ENCODE measurements at places on chromosomes 6 and 20.

DNA sequence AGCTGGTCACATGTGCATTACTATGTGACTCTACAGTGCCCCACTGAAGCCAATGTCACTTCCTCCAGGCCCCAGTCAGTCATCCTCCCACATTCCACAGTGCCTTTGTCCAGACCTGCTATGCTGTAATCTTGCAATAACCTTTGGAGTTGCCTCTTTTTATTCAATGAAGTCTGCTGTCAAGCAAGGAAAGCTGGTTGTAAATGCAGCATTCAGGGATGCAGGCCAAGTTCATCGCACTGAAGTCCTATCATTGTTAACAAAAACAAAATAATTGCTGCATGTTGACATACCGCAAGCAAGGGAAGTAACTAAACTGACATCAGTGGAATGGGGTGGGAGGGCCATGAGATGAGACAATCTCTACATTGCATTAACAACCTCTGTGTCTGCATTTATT, 131.2 kb upstream of the CDYL start:
- DNase-seq = no peak

- no peak for DNase-seq
Observed at GRCh38 chr20:15179381-15179780, 842.0 kb upstream of the FLRT3 start.

- DNase-seq = no peak
Observed at GRCh38 chr6:101351173-101351572, 42.3 kb upstream of the GRIK2 start.

- no peak for DNase-seq
Observed at GRCh38 chr20:24670341-24670872, 201.0 kb downstream of the SYNDIG1 start.

DNA sequence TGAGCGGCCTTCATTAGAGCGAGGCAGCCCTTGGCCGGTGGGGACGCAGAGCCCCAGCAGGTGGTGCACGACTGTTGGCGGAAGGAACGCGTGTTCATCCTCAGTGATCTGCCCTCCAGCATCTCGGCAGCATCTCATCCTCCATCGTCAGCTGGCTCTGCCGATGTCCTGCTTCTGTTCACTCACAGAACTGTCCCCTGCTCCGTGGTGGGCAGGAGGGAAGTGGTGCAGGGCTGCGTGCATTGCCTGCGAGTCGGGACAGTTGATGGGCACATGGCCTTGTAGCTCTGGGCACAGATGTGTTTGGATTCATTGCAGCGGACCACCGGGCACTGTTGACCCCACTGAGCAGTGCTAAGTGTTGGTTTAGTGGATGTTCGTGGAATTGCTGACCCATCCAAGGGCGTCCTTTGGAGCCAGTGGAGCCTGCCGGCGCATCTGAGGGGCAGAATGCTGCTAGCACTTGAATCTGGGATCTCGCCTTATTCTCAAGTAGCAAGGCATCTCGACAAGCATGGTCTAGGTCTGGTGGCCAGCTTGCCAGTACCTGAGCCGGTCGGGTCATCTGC, 6.7 kb upstream of the SLC17A9 start:
- no peak for DNase-seq

GRCh38 chr6:15444881-15445280, 199.0 kb downstream of the JARID2 start:
- no peak for DNase-seq

DNA sequence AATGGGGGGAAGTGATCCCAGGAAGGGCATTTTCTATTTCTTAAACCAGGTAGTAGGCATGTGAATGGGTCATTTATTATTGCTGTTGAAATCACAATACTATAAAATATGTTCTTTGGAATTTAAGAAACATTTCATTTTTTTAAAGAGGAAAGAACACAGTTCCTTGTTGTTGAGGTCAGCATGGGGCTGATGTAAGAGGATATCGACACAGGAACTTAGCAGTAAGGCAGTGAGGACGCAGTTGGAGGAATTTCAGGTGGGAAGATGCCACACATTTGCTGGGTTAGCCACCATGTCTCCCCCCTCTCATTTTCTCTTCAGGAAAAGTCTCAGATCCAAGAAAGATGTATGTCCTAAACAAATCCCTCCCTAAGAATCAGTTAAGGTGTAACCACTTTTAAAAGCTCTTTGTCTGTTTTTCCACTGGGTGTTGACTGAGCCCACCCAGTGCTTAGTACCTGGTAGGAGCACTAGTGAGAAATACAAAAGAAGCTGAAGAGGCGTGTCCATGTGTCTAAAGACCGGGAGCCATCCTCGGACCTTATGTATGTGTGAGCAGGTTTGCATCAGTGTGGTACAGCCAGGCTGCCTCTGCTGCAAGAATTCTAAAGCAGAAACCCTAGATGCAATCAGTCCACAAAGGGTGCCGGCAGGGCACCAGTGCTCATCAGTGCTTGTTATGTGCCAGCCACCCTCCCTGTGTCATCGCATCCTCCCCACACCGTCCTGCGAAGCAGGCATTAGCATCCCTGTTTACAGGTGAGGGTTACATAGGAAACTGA, 98.9 kb downstream of the TCP11 start:
- no peak for DNase-seq

DNA sequence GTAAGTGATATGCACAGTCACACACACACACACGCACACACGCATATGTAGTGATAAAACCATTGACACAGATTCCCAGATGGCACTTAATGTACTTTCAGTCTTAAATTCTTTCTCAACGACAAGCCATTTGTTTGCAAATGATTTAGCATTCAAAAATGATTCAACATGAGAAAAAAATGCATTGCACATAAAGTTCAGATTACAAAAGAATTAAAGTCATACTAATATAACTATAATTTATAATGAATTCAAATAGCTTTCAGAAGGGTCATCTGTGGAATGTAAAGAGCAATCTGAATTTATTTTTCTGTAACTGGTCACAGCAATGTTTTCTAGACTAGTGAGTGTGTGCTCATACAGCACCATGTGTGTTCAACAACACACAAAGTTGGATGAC, 521.6 kb upstream of the ZNF337 start:
- no peak for DNase-seq

DNA sequence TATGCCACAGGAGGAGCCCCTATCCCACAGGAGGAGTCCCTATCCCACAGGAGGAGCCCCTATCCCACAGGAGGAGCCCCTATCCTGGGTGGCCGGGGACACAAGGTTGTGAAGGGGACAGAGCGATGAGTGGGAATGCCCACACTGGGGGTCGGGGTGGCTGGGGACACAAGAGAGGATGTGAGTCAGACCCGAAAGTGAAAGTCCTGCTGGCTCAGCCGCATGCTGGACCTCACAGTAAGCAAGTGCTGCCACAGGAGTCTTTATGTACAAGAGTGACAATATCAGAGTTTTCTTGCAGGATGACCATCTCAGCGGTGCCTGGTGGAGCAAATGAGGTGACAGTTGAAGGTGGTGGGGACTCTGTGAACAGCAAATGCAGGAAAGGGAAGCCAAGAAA, 93.7 kb downstream of the PSMB1 start:
- peak; percentile 79 for DNase-seq

GRCh38 chr20:21238818-21239536, 64.2 kb upstream of the XRN2 start:
- DNase-seq = no peak

- no peak for DNase-seq
Observed at GRCh38 chr6:148251891-148252290, 90.7 kb upstream of the SASH1 start.

DNA sequence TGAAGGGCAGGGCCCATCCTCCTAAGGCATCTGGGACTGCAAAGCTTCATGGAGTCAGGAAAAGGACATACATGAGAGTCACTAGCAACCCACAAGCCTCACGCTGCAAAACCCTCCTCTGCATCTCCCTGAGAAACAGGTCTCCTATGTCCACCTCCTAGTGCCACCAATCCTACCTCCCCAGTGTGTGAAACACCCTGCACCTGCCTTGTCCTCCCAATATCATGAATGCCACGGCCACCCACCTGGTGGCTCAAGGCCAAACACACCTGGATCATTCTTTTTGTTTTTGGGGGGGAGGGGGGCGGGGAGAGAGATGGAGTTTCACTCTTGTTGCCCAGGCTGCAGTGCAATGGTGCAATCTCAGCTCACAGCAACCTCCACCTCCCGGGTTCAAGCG, 90.5 kb downstream of the ZMYND8 start:
- DNase-seq = no peak

DNA sequence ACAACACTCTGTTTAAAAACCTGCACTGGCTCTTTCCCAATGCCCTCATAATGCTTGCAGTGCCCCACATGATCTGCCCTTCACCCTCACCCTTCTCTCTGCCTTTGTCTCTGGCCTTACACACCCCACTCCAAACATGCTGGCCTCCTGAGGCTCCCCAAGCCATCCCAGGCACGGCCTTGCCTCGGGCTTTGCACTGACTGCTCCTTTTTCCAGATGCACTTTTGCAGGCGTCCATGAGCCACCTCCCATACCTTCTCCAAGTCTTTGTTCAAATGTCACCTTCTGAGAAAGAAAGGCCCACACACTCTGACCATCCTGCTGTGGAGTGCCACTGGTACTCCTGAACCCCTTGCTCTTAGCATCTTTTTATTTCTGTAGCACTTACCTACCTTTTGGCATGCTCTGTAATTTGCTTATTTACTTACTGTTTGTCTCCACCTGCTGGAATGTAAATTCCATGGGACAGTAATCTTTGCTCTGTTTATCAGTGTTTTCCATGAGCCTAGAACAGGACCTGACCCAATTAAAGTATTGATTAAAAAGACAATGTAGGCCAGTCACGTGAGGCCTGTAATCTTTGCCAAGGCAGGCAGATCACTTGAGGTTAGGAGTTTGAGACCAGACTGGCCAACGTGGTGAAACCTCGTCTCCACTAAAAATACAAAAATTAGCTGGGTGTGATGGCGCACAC, 30.7 kb downstream of the GFRA4 start:
- no peak for DNase-seq

GRCh38 chr20:54346276-54346675, 129.1 kb upstream of the DOK5 start:
- no peak for DNase-seq

GRCh38 chr20:41051009-41051825, 22.6 kb downstream of the TOP1 start:
- no peak for DNase-seq

GRCh38 chr6:21941926-21942325, 348.4 kb downstream of the SOX4 start:
- no peak for DNase-seq

GRCh38 chr20:45098103-45098773, 2.7 kb downstream of the KCNS1 start:
- DNase-seq = peak; percentile 46

GRCh38 chr6:25872814-25873213, 1.2 kb downstream of the SLC17A3 start:
- DNase-seq = no peak

DNA sequence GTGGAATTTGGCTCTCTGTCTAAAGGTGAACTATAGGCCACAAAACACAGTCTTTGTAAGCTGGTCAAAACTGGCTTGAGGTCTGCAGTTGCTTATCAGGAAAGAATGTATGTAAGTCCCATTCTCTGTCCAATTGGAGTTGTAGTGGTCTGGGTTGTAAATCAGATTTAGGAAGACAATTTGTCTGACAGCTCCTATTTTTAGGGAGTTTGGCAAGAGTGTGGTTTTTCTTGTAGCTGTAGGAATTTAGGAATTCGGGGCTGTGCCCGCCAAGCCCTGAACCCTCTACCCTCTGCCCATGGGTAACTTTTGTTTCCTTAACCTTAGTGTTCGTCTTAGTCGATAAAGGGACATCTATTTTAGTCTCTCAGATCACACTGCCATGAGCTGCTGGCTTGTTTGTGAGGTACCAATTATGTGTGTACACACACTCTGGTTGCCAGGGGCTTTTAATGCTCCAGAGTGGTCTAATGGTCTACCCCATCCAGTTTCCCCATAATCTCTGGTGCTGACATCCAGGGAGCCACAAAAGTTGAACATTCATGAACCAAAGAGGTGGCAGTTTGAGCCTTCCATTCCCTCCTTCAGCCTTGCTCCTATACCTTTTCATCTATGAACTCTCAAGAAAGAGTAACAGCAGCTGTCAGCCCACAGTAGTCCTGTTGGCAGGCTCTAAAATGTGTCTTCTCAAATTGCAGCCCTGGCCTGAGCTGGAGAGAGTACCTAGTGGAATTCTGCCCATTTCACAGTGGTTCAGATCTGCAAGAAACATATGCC, 93.0 kb downstream of the ANKRD6 start:
- no peak for DNase-seq

- DNase-seq = no peak
Observed at GRCh38 chr20:35467339-35468224, 12.2 kb downstream of the CEP250 start.

- DNase-seq = no peak
Observed at GRCh38 chr6:168662301-168662936, 221.4 kb downstream of the SMOC2 start.

DNA sequence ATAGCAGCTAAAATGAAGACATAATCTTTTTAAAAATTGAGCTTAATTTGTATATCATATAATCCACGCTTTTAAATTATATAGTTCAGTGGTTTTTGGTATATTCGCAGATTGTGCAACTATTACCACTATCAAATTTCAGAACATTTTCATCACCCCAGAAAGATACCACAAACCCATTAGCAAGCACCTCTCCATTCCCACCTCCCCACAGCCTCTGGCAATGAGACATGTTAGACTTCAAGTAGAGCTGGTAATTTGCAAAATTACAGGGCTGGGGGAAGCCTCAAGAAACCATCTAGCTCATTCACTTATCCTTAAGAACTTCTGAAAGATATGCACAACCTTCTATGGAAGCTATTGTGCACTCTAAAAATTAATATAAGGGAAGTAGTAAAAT, 37.2 kb downstream of the TRMT6 start:
- no peak for DNase-seq

GRCh38 chr6:158020272-158020711, 38.6 kb downstream of the SYNJ2 start:
- DNase-seq = no peak

GRCh38 chr6:137043710-137044365, 927 bp downstream of the IL20RA start:
- peak; percentile 53 for DNase-seq

DNA sequence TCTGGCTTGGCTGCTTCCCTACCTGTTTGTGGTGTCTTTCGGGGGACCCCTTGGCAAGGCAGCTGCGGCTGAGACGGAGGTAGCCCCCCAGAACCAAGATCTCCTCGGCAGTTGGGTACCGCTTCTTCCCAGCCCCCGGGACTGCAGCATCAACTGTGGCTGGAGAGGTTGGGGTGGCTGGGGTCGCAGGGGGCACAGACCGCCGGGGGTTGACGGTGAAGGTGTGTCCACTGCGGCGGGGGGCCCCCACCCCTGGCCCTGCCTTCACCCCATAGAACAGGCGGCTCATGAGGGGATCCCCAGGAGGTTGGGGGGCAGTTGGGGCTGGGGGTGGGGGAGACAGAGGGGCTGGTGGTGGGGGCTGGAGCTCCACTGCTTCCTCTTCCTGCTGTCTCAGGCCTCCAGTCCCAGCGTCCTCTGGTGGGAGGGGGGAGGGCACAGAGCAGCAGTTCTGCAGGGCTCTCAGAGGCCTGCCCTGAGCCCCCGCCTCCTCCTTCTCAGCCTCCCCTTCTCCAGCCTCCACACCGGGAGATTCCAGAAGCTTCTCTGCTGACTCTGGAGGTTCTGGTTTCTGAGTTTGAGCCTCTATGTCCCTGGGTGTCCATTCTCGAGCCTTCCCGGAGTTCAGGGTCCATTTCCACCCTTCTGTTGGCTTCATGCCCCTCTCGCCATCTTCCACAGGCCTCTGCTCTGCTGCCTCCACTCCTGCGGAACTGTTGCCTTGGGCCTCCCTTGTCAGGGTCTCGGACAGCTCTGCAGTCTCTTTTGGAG, 1.9 kb downstream of the PPP1R18 start:
- peak; percentile 59 for DNase-seq

- no peak for DNase-seq
Observed at GRCh38 chr20:32556312-32557184, 28.6 kb downstream of the NOL4L start.

GRCh38 chr20:7806831-7807230, 133.4 kb downstream of the HAO1 start:
- DNase-seq = no peak

Measured in GM20000 (cell line).